BJ (cell line): ENCODE measurements at places on chromosomes 16 and 17.

- DNase-seq = no peak
Observed at GRCh38 chr17:34703533-34703932, 124.2 kb downstream of the TMEM132E start.

- no peak for DNase-seq
Observed at GRCh38 chr16:56793492-56793891, 63.6 kb downstream of the NUP93 start.

- DNase-seq = no peak
Observed at GRCh38 chr16:16009401-16009800, 60.0 kb downstream of the ABCC1 start.

DNA sequence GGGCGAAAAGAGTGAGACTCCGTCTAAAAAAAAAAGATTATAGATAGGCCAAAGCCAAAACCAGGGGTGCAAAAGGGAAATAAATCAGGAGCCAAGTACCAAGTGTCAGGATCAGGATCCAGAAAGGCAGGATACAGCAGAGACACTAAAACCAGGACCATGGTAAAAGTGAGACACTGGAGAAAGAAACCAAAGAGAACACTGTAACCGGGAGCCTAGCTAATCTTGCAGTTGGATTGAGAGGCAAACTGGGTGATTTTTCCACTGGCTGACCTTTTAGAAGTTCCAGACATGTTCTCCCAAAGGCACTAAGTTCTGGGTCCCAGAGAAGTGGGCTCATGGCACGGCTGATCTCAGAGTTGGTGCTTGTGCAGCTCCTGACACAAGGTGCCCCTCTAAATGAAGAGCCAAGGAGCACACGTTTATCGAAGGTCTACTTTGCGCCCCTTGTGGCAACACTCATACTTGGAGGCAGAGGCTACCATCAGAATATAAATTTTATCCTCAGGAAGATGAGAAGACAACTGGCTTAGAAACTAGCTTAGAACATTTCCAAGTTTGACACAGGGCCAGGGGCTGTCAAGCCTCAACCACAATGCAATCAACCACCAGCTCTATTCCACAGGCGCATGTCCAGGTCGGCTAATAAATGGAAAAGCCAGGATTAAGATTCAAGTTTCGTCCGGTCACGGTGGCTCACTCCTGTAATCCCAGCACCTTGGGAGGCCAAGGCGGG is 27.5 kb upstream of the HELZ start:
- no peak for DNase-seq

DNA sequence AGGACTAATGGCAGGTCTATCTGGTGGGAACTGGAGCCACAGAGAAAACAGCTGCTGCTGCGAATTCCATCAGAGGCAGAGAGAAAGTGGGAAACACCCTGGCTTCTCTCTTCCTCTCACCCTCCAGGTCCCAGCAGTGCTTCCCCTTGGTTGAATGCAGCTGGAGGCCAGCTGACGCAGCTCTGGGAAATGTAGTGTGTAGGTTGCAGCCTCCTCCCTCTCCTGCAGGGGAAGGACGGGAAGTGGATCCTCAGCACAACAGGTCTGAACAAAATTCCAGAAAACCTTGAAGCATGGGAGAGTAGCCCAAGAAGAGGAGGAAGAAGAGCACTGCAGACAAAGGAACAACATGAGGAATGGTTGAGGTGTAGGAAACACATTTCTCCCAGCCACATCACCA is 67.8 kb upstream of the MMP2 start:
- no peak for DNase-seq

- DNase-seq = peak; percentile 35
Observed at GRCh38 chr17:7045492-7046126, 1.7 kb upstream of the SLC16A11 start.

GRCh38 chr17:83009414-83010205 is 69.8 kb upstream of the METRNL start:
- no peak for DNase-seq

DNA sequence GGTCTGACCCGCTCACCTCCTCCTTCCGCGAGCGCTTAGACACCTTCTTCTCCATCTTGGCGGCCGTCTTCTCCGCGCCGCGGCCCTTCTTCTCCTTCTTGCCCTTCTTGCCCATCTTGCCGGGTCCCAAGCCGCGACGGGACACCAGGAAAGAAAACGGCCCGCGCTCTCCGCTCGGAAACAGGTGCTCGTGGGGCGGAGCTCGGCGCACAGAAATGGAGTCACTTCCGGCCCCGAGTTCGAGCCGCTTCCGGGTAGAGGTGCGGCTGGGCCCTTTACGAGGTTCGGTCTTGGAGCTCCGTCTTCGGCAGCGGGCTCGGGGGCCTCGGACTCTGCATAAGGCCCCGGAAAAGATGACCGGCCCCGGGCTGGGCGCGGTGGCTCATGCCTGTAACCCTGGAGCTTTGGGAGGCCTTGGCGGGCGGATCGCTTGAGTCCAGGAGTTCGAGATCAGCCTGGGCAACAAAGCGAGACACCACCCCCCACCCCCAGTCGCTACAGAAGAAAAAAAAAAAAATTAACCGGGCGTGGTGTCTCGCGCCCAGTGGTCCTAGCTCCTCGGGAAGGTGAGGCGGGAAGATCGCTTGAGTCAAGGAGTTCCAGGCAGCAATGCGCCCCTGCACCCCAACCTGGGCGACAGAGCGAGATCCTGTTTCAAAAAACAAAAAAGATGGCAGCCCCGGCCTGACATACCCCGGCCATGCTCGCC is at the start of gene KLHDC4:
TSS of gene KLHDC4 (minus strand) at position 211 of the 709 bp plus-strand sequence. CDS start at position 115, 96 bp downstream.
- peak; percentile 31 for DNase-seq

- DNase-seq = no peak
Observed at GRCh38 chr17:73522107-73522506, 122.1 kb downstream of the SDK2 start.

GRCh38 chr17:66511135-66511534 is 208.7 kb downstream of the PRKCA start:
- DNase-seq = no peak

GRCh38 chr17:59620518-59621259 is 994 bp downstream of the CLTC start:
- no peak for DNase-seq

- peak; percentile 58 for DNase-seq
Observed at GRCh38 chr17:38967290-38967738, at the start of gene FBXO47. TSS of gene FBXO47 (minus strand) at chr17:38967403. CDS start at chr17:38963025, 4,378 bp downstream.

DNA sequence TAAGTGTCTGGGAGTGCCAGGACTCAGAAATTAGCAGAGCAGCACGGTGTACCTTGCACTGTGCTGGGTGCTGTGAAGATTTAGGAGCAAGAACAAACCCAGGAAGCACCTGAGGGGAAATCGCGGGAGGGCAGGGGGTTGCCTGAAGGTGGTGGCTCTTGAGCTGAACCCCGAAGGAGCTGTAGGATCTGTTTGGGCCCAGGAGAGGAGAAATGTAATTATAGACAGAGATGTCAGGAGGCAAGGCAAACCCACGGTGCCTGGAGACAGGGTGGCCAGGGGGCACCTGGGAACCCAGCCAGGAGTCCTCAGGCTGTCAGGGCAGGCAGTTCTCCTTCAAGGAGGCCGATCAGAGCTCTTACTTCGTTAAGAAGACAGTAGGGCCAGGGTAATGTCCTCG is 109.1 kb downstream of the C16orf78 start:
- DNase-seq = no peak

DNA sequence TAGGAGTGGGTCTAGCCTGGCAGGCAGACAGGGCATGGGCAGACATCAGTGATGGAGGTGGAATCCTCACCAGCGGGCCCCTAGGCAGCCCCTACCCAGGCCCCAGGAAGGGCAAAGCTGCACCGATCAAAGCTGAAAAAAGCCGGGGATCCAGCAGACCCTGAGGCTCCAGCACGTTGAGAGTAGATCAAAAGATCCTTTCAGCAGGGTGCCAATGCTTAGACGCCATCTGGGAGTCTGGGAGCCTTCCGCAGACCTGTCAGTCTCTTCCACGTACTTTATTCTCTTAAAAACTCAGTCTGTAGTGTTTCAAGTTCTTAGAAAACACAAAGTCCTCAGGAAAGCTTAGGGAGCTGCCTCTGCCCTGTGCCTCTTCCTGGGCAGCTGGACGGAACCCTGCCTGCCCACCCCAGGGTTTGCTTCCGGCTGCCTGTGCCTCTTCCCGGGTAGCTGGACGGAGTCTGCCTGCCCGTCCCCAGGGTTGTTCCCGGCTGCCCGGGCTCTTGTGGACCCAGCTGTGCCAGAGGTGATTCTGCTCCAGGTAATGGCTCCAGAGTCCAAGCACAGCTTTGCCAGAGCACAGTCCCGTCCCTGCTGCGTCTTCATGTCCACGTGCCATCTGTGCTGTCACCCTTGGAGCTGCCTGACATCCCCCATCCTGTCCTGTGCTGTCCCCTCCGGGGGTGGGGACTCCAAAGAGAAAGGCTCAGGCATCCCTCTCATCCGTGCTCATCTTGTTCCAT is 50.8 kb upstream of the PVALEF start:
- DNase-seq = no peak

DNA sequence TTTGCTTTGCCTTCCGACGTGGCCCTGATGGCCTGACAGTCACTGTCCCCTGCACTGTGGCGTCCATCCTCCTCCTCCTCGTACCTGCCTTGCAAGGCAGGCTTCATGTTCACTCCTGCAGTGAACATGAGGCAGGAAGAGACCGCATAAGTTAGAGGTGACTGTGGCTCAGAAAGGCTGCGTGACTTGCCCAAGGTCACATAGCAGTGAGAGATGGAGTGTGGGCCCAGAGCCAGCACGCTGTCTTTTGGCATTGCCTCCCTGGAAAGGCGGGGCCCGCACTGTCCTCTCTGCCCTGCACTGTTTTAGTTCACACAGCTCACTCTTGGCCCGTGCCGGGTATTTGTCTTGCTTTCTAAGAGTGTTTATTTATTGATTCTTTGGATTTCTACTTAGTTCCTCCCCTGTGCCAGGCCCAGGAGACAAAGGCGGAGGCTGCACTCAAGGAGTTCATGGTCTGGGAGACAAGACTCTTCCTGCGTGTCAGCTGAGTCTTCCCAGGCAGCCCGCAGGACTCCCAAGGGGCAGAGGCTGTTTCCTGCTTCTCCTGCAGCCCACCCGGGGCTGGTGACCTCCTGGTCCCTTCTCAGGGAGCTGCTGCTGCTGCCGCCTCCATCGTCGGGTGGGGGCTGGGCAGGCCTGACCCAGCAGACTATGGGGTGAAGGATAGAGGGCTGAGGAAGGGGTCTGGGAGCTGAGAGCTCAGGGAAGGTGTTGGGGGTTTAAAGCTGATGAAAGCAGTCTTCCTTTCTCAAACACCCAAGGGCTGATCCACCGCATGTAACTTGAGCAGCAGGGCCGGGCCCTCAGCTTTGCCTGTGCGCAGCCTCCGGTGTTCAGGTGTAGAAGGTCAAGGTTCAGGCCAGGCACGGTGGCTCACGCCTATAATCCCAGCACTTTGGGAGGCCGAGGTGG is 12.7 kb downstream of the CYGB start:
- no peak for DNase-seq

DNA sequence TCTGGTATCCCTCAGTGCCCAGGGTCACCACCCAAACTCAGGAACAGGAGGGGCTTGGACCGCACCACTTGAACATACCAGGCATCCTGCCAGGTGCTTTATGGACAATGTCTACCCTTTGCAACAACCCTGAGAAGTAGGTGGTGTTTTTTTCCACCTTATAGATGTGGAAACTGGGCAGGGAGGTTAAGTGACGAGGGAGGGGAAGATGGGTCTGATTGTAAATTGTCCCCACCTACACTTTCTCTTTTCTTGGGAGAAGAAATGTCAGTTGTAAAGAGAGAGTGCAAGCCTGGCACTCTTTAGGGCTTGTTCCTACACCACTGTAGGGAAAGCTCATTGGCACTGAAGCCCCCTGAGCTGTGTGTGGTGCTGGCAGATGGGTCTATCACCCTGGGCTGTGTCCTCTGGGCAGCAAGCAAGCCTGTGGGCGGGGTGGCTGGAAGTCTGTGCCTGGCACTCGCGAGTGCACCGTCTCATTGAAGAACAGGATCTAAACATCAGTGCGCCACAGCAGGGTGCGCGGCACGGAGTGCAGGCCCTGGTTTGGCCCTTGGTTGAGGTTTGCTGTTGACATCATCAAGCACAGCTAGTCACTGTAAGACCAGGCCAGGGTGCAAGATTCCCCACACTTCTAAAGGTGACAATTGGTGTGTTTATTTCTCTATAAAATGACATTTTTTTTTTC is 15.1 kb downstream of the NOD2 start:
- no peak for DNase-seq

DNA sequence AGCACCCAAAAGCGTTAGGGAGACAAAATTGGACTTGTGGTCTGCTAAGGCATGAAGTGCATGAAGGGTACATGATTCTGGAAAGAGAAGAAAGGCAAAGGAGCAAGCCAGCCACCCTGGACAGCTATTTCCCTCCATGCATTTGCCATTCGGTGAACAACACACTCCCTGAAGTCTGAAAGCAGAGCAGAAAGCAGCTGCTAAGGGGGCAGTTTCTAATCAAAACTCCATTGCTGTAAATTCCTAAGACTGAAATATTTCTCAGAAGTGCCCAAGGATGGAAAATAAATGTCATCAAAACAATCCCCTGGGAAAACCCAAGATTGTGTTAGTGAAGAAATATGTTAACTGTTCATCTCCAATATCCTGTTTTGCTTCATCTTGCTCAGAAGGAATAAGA is 44.3 kb downstream of the PMP22 start:
- no peak for DNase-seq

GRCh38 chr16:69830534-69831211 is 68.5 kb downstream of the WWP2 start:
- no peak for DNase-seq

DNA sequence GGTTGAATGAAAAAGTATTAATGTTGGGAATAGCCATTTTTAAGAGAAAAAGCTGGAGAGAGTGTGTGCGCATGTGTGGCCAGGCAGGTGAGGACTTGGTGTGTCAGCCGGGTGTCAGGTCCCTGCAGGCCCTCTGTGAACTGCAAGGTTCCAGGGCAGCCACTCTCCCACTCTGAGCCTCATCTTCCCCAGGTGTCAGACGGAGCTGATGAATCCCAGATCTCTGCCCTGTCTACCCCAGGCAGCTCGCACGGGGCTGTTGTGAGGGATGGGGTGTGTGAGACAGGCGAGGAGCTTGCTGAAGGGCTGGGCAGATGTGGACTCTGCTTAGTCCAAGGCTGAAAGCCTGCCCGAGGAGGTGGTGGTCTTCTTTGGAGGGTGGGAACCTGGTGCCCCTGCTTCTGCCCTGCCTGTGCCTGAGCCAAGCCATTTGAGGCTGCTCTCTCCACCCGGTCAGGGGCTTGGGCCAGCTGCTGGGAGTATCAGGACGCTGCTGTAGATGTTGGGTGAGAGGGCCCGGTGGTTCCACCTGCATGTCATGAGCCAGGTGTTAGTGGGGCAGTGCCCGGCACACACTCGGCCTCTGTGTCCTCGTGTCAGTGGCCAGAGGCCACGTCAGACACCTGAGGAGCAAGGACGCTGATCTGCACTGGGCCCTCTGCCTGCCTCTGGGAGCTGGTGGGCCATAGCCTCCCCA is 122.4 kb downstream of the RAB11FIP4 start:
- no peak for DNase-seq

DNA sequence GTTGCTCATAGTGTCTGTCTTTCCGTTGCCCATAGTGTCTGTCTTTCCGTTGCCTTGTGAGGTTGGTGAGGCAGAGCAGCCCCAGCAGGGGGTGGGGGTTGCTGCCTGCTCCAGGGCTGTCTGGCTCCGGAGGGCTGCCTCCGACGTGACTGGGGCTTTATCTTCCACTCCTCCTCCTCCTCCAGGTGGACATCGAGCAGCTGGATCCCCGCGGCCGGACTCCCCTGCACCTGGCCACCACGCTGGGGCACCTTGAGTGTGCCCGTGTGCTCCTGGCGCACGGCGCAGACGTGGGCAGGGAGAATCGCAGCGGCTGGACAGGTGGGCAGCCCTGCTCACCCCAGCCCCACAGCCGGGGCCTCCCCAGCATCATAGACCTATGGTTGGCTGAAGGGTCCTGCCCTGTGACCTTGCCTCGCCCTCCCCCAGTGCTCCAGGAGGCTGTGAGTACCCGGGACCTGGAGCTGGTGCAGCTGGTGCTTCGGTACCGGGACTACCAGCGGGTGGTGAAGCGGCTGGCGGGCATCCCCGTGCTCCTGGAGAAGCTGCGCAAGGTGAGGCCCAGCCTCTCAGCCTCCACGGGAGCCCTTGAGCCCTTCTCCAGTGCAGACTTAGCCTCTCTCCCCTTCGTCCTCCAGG is 14.7 kb downstream of the ANKRD13B start:
- no peak for DNase-seq
